ENCODE measurements at places on chromosomes 6 and 20.

GRCh38 chr6:109526905-109527628, 44.0 kb upstream of the ZBTB24 start:
- peak; percentile 80 for DNase-seq

- DNase-seq = no peak
These were observed 264.5 kb downstream of the CDH4 start for GRCh38 chr20:61516346-61517208.

DNA sequence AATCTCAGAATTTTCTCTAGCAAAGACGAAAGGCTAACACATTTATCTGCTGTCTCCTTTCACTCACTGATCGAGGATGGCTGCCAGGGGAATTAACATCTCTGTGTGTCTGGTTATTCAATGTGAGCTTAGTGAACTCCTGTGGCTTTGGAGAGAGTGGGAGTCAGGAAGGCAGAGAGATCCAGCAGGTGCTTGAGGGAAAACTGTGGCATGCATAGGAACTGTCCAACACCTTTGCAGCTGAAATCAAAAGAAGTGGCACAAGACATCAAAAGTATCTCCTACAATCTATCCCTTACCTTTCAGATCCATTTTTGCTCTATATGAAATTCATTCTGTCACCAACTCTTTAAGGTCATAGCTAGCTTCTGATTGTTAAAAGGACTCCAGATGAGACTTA, 11.8 kb upstream of the FAM184A start:
- DNase-seq = no peak

DNA sequence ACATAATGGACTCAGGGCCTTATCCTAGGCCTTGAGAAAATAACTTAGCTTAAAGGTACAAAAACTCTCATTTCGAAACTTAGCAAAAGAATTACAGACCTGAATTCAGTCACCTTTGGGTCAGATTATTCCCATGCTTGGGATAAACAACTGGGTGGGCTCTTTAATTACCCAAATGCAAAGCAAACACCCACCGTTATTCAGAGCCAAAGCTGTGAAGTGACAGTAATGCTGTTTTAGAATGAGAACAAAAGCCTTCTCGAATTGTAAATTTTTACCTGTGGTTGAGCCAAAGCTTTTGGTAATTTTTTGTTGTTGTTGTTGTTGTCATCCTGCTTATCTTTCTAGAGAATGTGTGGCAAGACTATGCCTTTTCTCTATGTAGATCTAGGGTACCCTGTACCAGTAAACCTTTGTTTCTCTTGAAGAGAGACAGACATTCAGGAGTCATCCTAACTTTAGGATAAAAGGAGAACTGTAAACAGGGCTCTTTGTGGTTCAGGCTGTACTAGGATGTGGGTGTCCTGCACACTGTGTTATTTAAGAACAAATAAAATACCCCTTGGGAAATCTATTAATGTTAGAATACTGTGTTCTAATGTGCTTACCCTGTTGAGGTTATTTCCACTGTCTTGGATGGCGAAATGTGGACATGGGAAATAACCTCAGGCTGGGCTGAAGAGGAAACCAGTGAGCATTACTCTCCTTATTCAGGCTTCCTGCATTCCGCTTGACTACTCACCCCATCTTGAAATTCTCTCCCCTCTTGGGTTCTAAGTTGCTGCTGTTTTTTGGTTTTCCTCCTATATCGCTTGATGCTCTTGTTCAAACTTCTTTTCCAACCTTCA, 480.7 kb downstream of the CD83 start:
- no peak for DNase-seq

GRCh38 chr6:6886171-6886885, 221.4 kb upstream of the RREB1 start:
- no peak for DNase-seq

DNA sequence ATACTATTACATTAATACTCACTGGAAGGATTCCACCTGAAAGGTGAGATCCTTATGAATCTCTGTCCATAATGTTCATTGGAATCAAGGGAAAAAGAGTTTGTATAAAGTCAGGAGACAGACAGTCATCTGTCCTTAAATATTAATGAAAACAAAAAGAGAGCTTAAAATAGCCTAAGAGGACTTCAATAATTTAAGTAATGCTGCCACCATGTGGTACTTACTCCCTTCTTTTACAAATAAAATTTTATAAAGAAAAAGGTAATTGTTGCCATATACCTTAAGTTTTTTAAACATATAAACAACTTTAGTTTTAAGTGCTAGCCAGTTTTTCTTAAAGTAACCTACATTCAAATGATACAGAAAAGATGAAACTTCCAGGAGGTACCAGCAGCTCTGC, 5.1 kb downstream of the BLOC1S5 start:
- peak; percentile 69 for DNase-seq

- DNase-seq = peak; percentile 42
These were observed 38.1 kb downstream of the FAM50B start for GRCh38 chr6:3887150-3887700.

DNA sequence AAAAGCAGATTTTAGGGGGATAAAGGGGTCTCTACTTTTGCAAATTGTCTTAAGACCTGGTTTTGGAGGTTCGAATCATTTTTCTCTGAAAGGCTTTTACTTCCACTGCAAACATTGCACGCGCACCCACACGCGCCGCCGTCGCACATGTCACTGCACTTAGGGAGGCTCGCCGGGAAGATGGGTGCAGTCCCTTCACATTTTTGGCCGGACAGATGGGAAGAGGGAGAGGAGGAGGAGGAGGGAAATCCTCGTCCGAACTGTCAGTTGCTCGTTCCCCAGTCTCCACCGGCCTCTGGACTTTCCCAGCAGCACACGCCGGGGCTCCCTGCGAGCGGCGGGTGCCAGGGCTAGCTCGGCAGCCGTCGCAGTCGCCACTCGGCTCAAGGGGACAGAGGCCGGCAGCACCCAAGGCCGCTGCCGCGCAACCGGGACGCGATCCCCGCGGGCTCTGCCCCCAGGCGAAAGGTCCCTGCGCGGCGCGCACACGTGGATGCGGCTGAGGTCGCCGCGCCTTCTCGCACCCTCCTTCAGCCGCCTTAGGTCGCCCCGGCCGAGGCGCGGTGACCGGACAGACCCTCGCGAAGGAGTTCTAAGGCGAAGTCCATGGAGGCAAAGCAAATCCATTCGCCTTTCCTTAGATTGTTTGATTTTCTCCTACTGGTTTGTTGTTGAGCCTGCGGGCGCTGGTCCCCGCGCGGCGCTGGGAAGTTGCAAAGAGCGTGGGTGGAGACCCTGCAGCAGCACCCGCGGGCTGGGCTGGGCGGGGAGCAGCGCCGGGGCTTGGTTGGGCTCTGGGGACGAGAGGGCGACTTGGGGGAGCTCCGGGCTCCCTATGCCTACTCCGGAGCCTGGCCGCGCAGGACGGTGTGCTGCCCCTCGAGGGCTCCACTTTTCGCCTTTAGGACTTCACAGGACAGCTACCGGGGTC, 1.2 kb downstream of the MYB start:
- no peak for DNase-seq

DNA sequence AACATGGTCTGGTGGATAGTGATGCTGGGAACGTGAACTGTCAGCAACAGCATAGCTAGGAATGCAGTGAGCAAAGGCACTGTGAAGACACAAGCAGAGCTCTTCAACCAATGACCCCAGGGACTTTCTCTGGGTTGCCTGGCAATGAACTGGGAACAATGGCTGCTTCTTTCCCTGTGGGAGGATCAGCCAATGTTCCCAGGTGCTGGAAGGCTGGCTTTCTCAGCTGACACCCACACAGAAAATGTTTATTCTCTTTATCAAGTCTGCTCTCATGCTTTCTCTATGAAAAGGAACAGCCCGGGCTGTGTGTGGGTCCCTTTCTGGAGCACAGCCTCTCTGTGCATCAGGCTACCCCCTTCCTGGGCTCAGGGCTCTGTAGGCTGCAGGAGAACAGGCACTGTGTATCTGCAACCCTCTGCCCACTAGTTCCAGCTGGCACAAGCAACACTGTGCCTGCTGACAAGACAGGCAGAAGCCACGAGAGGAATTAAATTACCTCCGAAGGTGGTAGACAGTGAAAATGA, 54.2 kb downstream of the HFE start:
- no peak for DNase-seq

DNA sequence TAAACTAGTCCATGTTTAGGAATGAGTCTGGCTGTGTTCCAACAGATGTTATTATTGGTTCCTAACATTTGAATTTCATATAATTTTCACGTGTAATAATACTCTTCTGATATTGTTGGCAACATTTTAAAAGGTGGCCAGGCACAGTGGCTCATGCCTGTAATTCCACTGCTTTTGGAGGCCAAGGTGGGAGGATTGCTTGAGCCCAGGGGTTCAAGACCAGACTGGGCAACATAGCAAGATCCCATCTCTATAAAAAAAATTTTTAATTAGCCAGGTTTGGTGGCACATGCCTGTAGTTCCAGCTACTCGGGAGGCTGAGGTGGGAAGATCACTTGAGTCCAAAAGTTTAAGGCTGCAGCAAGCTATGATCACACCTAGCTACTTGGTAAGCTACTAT, 116.2 kb downstream of the MTHFD1L start:
- DNase-seq = no peak

All from lung (tissue), 17 donors.